ENCODE measurements at places on chromosomes 3 and 15.

DNA sequence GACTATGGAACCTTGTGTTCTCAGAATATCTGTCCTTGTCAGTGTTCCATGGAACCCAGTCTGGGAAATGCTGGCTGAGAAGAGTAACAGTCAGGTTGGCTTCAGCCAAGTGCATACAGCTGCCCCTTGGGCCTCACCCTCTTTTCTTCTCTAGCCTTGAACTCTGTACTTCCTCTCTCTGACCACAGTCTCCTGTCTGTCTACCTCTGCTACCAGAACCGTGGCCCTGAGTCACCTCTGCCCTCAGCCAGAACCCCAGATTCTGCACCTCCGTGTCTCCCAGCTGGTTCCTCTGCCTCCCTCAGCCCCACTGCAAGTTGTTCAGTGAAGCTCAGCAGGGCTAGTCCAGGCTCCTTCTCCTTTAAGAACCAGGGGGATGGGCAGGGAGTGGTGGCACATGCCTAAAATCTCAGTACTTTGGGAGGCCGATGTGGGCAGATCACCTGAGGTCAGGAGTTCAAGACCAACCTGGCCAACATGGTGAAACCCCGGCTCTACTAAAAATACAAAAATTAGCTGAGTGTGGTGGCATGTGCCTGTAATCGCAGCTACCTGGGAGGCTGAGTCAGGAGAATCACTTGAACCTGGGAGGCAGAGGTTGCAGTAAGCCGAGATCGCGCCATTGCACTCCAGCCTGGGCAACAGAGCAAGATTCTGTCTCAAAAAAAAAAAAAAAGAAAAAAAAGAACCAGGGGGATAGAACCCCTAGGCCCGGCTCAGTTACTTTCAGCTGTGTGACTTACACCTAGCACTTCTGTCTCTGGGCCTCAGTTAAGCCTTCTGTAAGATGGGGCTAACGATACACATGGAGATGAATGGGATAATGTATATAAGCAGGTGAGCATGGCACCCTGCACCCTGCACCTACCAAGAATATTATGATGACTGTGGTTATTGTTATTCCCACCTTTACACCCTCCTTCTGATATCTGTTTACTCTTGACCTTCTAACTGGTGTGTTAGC, 24.3 kb upstream of the TATDN2 start:
- DNase-seq = peak; percentile 66

DNA sequence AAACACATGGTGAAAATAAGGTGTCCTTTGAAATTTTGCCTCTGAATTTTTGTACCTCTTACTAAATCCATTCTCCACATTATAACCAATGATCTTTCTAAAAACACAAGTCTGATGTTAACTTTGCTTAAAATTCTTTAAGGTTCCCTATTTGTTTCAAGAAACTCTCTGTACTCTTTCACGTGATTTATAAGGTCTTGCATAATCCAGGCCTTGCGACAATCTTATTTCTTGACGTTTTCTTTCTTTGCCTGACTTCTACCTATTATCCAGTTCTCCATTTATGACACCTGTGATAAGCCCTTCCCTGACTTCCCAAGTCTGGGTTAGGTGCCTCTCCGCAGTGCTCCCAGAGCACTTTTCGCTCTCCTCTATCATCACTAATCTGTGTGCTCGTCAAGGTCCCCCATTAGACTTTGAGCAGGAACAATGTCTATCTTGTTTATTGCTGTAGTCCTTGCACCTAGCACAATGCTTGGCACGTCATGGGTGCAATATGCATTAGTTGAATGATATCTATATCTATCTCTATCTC, 24.3 kb upstream of the KPNA1 start:
- DNase-seq = no peak

GRCh38 chr3:152646004-152646403, 188.9 kb upstream of the P2RY1 start:
- DNase-seq = no peak

DNA sequence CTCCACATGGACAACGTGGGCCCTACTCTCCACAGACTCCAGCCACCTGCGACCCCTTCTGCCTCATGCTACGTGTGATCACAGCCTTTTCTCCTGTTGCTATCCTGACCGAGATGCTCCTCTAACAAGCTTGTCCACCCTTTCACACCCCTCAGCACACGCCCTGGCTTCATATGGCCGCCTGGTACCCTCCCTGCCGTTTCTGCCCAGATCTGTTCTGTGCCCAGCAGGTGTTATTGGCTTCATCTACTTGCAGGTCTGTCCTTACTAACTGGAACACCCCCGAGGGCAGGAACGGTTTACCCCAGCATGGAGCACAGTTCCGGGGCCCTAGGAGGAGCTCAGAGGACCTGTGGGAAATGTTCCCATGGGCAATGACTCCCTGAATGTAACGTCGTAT, 9.9 kb downstream of the CHAC1 start:
- DNase-seq = no peak

DNA sequence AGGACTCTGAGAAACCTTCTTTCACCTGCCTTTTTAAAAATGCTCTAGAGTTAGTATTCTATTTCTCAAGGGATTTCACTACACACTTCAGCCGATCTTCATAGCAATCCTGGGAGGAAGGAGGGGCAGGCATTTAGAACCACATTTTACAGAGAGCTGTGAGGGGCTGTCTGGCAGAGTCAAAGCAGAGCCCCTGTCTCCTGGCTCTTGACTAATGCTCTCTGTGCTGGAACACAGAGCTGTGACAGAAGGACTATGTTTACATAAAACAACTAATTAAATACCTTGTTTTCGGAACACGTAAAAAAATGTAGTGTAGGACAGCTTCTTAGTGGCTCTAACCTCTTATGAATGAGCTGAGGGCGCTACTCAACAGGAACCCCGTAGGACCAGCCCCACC, 7.6 kb upstream of the SPTBN5 start:
- no peak for DNase-seq

GRCh38 chr3:115792206-115792955, 169.1 kb downstream of the GAP43 start:
- DNase-seq = peak; percentile 60

DNA sequence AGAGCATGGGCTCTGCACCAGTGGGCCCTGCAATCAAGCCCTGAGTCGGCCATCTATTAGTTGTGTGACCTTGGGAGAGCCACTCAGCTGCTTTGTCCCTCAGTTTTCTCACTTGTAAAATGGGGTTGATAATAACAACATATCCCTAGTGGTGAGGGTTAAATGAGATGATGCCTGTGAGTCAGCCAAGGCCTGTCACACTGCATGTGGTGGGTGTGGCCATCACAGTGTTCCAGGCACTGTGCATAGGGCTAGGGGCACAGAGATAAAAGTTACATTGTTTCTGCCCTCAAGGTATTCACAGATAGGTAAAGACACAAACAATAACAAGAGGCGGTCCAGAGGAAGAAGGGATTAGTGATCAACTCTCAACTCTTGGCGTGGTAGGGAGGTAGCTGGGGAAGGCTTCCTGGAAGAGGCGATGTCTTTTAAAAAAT, 19.5 kb downstream of the SMAD6 start:
- no peak for DNase-seq

DNA sequence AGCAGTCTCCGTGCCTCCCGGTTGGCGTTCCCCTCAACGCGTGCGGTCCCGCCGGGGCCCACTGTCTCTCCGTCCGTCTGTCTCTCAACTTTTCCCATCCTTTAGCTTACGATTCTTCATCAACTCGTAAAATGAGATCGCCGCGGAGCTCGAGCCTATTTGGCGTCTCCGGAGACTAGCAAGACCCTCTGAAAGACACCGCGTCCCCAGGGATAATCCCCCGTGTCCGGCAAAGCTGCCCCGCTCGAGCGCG, 3.4 kb downstream of the GATA2 start:
- no peak for DNase-seq

DNA sequence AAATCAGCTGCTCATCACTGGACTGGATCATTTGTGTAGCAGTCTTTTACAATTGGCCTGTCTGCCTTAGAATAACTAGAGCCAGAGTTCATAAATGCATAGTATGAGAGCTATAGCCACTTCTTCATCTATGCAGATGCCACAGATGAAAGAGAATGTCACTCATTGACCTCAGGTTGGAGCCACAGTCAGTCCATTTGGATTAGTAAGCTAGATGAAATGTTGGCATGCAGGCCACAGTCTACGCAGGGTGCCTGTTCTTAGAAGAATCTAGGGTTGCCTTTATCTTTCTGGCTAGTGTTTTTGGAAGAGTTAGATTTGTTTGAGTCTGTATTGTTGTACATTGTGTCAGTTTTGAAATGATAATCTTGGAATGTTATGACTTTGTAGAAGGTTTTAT, 25.4 kb upstream of the EDEM1 start:
- no peak for DNase-seq

DNA sequence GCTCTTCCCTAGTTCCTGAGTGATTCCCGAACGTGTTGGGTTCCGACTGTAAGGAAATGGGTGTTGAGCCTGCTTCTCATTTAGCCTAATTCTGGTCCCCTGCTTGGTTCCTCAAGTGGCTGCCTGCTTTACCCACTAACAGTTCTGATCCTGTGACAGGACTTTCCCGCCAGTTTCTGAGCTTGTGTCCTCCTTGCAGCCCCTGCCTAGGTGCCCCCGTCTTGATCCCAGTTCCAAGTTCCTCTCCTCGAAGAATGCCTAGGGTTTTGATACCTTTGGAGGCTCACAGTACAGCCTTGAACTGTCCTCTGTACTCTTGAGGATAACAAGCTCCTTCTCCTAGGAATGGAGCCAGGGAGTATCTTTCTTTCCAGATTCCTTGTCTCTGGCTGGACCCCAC, 12.0 kb upstream of the RASGRF1 start:
- no peak for DNase-seq

DNA sequence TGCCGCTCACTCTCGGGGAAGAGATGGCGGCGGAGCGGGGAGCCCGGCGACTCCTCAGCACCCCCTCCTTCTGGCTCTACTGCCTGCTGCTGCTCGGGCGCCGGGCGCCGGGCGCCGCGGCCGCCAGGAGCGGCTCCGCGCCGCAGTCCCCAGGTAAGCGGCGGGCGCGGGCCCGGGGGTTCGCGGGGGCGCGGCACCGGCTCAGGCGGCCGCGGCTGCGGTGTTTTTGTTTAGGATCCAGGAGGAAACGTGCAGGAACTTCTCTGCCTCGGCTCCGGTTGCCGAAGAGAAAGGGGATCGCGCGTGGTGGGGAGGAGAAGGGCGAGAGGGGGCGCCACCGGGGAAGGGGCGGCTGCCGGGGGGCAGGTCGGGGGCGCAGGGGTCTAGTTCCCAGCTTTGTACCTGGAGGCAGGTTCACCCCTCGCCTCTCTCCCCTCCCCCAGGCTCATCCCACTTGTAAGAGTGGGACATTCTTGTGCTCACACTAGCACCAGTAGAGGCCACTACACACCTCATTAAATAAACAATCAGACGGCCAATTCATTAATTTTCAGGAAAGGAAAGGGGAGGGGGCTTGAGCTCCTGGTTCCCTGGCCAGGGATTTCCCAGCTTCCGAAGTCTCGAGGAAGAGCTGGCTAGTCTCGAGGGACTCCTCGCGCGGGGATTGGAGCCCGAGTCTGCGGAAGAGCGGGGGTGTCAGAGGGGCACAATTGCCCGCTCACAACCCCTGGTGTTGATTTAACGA, 562 bp downstream of the NEO1 start:
- peak; percentile 39 for DNase-seq

- peak; percentile 48 for DNase-seq
These were observed at the start of gene GMNC for GRCh38 chr3:190862209-190863118. GMNC (minus strand) TSS chr3:190862694; CDS start chr3:190862615, 79 bp downstream.

DNA sequence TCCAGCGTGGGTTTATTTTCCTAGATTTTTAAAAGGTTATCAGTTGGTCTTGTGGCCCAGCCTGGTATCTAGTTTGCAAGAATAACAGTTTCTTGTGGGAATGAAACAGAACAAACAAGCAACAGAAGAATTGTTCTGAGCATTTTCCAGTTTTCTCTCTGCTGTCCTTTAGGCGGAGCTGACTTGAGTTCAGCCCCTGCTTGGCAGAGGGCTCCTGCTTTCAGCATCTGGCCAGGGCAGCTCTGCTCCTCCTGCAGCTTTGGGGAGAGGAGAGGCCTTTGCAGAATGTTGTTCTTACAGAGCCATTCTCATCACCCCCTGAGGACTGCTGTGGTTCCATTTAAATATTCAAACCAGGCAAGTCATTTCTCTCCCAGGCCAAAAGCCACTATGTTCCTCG, 117.7 kb downstream of the ALDH1A2 start:
- no peak for DNase-seq

GRCh38 chr3:46946416-46946815, 30.1 kb downstream of the CCDC12 start:
- DNase-seq = no peak

- DNase-seq = no peak
These were observed 37.1 kb upstream of the SLC41A3 start for GRCh38 chr3:126121074-126121473.

DNA sequence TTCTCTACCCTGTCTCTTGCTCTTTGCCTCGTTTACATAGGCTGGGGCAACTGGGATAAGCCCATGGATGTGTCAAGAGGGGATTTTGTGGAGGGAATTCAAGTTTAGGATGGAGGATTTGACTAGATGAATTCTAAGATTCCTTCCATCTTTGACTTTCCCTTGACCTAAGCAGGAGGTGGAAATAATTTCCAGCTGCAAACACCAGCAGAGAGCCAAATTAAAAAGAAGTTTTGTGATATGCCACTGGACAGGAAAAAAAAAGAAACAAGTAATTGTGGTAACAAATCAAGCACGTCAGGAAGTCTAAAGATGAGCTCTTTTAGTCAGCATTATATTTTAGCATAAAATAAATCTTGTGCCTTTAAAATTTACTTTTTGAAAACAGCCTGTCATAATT, 49.8 kb downstream of the KCNMB2 start:
- no peak for DNase-seq

- no peak for DNase-seq
These were observed 60.2 kb downstream of the ESYT3 start for GRCh38 chr3:138494607-138494929.

DNA sequence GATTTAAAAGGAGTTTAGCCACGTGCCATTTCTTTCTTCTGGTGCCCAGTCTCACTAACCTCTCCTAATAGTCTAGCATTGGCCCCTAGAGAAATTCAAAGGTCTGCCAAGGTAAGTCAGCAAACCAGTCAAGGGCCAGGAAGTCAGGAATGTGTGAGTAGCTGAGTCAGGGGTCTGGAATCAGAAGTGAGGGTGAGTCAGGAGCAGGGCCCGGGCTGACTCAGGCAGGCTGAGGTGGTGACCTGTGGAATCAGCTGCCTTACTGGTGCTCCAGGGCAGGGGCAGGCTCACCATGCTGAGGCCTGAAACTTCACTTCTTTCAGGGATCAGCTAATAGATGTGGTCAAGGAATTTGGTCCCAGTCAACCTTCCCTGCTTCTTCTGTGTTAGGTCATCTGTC, 105.8 kb upstream of the MYZAP start:
- no peak for DNase-seq

- DNase-seq = no peak
These were observed 84.5 kb downstream of the LRRK1 start for GRCh38 chr15:101003706-101004105.

DNA sequence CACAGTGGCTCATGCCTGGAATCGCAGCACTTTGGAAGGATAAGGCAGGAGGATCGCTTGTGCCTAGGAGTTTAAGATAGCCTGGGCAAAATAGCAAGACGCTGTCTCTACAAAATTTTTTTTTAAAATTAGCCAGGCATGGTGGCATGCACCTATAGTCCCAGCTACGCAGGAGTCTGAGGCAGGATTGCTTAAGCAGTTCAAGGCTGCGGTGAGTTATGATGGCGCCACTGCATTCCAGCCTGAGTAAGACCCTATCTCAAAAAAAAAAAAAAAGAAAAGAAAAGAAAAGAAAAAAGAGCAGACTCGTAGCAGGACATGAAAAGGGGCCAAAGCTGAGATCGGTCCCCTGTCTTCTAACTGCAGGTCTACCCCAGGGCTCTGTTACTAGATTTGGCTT, 18.9 kb downstream of the SRGAP3 start:
- no peak for DNase-seq

GRCh38 chr15:52350423-52350822, 54.8 kb upstream of the MYO5C start:
- DNase-seq = no peak

Data from activated CD8-positive, alpha-beta T cell treated with anti-CD3 and anti-CD28 coated beads for 36 hours (primary cell).